Thyroid gland (tissue), 4 donors: ENCODE measurements at places on chromosomes 7 and 10.

DNA sequence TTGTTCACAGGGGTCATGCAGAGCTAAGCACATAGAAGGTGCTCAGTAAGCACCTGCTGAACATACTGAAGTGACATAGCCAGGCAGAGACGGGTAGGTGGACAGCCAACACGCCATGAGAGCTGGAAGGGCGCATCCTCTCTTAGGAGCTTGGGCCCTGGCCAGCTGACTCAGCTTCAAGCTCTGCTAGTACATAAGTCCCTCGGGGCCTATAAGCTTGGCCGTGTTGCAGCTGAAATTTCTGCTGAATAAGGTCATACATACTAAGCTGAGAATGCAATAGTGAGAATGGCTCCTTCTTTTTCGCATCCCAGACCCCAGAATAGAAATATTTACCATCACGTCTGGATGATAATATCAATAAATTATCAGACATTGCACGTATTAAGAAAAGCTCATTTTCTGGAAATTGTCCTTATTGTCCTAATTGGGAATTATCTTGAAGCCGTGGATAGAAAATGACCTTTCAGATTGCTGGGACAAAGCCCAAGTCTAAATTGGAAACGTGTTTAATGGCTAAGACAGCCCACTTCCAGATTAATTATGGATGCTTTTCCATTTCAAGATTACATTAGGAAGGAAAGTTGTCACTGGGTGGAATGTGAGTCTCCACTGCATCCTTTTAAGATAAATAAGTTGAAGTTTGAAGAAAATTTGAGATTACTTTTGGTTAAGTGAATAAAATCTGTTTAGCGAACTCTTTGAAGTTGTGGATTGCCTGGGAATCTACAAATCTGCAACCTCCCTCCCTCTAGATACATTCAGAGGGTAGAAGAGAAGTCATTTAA, 287.1 kb upstream of the C7orf33 start:
- peak; percentile 20 for DNase-seq

GRCh38 chr7:21426286-21427181, 1.3 kb upstream of the SP4 start:
- DNase-seq: no peak

DNA sequence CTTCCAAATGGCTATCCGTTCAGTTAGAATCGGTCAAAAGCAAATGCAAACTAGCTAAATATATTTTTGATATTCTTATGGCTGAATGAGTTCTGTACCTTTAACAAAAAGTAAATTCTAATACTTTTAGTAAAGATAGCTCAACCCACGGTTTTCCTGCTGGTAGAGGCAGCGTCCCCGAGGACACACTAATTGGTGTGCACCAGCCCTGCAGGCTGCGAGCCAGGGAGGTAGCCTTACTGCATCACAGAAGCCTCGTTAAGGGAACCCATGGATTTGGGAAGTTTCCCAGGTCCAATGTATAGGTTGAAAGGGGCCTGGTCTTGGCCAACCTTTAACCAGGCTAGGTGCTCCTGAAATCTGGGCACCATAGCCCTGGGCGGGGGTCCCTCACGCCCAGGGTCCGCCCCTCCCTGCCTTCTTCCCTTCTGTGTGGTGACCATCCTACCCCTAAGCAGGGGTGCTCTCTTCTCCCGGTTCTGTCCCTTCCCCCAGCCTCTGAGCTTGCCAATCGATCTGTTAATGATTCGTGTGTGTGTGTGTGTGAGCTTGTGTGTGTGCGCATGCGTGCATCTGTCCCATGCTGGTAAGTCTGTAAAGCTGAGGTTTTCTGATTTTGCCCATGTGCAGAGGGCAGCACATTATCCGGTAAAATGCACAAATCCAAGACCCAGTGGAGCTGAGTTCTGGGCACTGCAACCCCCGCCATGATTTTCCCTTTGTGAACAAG, 191.7 kb downstream of the TCERG1L start:
- no peak for DNase-seq

GRCh38 chr10:71319042-71319799, at the start of gene SLC29A3:
Gene SLC29A3, plus strand, starts transcription at chr10:71319259. Its CDS starts 51 bp downstream, at chr10:71319310.
- DNase-seq: peak; percentile 85

DNA sequence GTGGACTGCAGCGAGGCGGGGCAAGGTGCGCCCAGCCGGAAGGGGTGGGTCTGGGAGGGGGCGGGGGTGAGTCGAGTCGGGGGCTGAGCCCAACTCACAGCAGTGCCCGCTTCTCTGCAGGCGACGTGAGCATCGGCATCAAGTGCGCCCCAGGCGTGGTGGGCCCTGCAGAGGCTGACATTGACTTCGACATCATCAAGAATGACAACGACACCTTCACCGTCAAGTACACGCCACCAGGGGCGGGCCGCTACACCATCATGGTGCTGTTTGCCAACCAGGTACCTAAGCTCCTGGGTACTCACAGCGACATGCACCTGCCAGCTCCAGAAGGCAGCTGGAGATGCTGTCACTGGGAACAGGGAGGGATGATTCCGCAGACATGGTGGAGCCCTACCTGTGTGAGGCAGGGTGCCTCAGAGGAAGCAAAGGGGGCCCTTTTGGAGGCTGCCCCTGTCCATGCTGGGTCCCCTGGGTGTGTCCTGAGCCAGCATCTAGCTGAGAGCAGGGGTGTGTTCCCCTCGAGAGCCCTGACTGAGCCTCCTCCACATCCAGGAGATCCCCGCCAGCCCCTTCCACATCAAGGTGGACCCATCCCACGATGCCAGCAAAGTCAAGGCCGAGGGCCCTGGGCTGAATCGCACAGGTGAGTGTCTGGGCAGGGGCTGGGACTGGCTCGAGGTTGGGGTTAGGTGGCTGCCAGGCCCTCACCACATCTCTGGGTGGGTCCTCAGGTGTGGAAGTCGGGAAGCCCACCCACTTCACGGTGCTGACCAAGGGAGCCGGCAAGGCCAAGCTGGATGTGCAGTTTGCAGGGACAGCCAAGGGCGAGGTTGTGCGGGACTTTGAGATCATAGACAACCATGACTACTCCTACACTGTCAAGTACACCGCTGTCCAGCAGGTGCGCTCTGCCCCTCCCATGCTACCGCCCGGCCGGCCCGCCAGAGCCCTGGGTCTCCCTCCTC, 12.8 kb downstream of the FLNC start:
- no peak for DNase-seq

- peak; percentile 80 for DNase-seq
These were observed 132.2 kb downstream of the TCERG1L start for GRCh38 chr10:131179361-131179760.
